ENCODE measurements at places on chromosomes 3 and 15.

GRCh38 chr3:190169243-190169642 is 48.5 kb upstream of the P3H2 start:
- DNase-seq, result no peak

GRCh38 chr3:89179355-89180001 is 72.1 kb downstream of the EPHA3 start:
- DNase-seq, result no peak

DNA sequence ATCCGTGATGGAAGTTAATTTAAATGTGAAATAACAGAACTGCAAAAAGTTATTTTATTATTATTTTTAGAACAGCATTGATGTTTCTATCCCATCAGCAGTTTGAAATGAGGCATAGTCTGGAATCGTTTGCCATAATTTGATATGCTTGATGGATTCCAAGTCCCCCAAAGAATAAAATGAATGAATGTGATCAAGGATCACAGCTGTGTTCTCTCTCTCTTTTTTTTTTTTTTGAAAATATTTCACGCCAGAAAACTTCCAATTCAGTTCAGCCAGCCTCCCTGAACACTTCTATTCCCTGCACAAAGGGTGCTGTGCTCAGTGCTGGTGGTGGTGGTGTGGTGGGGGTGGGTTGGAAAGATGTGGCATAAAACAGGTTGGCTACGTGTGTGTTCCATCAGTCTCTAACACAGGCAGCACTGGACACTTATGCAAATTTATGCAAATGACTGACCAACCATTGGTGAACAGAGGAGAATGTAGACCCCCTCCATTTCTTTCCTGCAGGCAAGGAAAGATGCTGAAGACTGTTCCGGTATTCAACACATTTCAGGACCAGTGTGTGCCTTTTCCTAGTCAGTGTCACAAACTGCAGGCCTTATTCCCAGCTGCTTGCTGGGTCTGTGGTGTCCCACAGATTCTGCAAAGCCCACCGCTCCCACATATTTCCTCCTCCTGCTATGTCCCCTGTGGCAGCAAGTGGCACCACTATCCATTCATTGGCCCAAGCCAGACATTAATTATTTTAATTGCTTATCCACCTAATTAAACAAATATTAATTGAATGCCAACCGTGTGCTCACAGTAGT is 10.6 kb downstream of the ARNT2 start:
- DNase-seq, result no peak

DNA sequence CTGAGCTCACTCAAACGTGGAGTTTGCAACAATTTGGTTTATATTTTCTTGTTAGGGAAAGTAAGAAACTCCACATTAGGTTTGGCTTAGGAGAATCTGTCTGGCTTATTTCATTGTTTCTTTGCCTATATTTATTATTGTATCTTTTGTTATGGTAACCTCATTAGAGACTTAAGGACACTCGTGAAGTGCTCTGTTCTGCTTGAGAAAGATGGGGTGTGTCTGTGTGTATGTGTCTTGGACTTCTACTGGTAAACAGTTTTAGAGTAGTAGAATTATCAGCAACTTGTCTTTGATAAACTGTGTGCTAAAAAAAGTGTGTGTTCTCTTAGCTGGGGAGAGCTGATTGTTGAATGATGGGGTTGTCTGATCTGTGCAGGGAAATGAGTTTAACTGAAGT is 306.5 kb downstream of the RBMS3 start:
- DNase-seq, result no peak

- DNase-seq, result peak; percentile 89
These were observed 35.9 kb downstream of the VGLL4 start for GRCh38 chr3:11607816-11608215.

GRCh38 chr15:99522288-99522687 is 43.5 kb upstream of the MEF2A start:
- DNase-seq, result no peak

- DNase-seq, result peak; percentile 19
These were observed 202.3 kb upstream of the PROK2 start for GRCh38 chr3:71987089-71987735.

DNA sequence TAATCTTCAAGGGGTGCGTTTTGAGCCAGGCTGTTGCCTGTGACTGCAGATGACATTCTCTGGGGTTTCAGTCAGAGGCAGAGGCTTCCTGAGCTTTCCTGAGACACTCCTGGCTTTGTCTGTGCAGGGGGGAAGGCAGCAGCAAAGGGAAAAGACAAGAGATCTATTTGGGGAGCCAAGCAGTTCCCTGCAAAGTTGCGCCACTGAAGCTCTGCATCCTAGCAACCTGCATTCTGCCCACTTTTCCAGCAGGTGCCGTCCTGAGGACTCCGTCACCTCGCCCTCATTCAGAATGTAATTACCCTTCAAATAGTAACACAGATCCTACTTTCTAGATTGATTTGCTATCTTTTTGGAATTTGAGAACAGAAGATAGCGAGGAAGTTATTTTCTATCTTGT is 1.9 kb upstream of the TMEM158 start:
- no peak for DNase-seq

DNA sequence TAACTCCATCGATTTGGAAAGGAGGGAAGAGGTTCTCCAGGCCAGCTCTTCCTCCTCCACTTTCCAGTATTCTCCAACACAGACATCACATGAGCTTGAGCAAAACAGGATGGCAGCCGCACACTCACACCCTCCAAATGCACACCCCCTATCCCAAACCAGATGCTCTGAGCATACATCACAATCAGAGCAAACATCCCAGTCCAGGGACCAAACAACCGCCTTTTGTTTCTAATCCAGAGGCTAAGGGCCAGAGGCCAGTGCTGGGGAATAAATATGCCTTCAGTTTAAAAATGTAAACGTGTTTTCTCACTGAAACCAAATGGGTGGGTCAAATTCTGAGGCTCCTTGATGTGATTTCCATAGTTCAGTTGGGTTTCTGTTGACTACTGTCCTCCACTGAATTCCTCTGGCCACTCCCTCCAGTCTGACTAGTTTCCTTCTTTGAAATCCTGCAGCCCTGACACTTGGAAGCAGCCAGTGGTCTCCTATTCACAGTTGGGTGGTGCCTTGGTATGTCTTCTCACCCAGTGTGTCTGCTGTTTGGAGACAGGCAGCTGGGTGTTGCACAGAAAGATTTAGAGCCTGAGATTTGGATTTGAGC is 19.2 kb upstream of the MFGE8 start:
- DNase-seq, result no peak

GRCh38 chr3:40211579-40211978 is 97.9 kb upstream of the EIF1B start:
- DNase-seq, result no peak

- peak; percentile 83 for DNase-seq
These were observed 1.2 kb upstream of the EDEM1 start for GRCh38 chr3:5186089-5186857.

- no peak for DNase-seq
These were observed 84.8 kb upstream of the WNT5A start for GRCh38 chr3:55571913-55572312.

GRCh38 chr3:125055913-125056745 is at the start of gene HEG1:
HEG1 (minus strand) TSS chr3:125055997; CDS start chr3:125055890, 107 bp downstream.
- peak; percentile 77 for DNase-seq

DNA sequence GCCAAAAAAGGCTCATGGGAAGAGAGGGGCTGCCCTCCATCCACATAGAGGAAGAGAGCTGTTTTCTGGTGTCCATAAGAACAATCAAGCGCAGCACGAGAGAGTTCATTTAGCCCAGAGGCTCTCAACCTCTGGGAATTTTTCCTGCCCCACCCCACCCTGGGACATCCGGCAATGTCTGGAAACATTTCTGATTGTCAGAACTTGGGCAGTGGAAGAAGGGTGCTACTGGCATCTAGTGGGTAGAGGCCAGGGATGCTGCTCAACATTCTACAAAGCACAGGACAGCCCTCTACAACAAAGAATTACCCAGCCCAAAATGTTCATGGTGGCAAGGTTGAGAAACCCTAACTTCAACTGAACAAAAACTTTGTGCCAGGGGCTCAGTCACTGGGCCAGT is 92.9 kb downstream of the RAB11A start:
- DNase-seq, result no peak

DNA sequence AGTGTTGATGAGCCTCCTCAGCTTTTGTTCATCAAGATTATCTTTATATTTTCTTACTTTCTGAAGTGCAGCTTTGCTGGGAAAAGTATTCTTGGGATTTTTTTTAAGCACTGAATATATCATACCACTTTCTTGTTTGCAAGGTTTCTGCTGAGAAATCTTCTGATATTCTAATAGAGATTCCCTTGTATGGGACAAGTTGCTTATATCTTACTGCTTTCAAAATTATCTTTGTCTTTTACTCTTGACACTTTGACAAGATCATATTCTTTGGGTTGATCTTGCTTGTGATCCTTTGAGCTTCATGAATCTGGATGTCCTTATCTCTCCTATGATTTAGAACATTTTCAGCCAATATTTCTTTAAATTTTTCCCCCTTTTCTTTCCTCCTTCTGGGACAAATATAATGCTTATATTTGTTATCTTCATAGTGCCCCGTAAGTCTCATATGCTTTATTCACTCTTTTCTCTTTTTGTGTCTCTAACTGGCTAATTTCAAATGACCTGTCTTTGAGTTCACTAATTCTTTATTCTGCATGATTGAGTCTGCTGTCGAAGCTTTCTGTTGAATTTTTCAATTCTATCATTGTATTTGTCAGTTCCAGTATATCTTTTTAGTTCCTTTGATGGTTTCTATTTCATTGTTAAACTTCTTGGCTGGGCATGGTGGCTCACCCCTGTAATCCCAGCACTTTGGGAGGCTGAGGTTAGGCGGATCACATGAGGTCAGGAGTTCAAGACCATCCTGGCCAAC is 211.4 kb upstream of the MANF start:
- no peak for DNase-seq

GRCh38 chr3:64884536-64884935 is 196.7 kb upstream of the ADAMTS9 start:
- DNase-seq, result no peak

GRCh38 chr3:45312836-45313493 is 75.4 kb upstream of the LARS2 start:
- DNase-seq, result no peak

DNA sequence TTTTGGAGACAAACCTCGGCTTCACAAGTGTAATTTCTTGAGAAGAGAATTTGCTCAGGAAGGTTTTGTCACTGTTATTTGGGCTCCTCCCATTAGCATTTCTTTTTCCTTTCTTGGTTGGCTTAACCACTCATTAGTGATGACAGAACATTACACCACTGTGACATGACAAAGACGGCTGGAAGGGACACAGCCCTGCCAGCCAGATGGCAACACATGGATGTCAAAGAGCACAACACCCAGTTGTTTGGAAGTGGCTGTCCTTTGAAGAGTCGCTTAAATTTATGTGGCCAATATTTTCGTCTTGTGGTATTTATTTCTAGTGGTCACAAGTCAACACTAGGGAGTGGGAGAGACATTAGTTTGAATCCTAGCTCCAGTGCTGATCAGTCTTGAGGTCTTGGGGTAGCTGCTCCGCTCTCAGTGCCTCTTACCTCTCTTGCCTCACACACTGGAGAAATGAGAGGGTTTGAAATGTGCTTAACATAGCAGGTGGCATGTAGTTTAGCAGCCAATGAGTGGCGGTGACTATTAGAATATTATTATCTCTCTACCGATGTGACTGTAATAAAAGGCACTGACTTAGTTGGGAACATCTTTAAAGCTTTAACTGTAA is 92.8 kb downstream of the FRMD4B start:
- DNase-seq, result no peak

GRCh38 chr3:155594526-155595187 is 150.2 kb downstream of the PLCH1 start:
- no peak for DNase-seq

DNA sequence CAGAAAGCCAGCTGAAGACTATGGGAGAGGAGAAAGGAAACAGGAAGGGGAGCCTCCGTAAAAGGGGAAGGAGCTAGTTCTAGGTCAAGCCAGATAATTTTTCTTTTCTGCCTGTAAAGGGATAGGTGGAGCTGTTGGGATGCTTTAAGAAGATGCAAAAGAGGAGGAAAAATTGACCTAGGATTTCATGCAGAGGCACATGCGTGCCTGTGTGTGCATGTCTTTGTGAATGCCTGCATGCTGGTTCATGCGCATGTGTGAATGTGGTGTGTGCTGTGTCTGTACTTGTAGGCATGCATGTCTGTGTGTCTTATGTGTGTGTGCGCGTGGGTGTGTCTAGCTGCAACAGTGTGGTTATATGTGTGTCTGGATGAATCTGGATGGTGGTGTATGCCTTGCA is 27.3 kb downstream of the CCDC33 start:
- no peak for DNase-seq

- no peak for DNase-seq
These were observed 1058.1 kb downstream of the NSUN3 start for GRCh38 chr3:95120921-95121320.

DNA sequence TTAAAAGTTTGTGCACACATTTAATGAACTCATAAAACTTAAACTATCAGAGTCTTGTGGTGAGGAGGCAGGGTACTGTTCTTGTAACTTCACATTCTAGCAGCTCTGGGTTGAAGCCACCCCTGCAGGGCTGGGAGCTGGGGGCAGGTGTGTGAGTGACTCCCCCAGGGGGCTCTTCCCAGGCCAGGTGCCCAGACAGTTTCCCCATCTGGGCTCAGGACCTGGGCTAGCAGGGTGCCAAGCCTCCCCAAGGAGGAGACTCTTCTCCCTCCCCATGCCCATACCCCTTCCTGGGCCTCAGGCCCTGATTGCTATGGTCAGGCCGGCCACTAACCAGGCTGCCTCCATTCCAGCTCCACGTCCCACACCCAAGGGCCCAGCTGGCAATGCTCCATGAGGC is 22.0 kb upstream of the CHCHD6 start:
- DNase-seq, result no peak

DNA sequence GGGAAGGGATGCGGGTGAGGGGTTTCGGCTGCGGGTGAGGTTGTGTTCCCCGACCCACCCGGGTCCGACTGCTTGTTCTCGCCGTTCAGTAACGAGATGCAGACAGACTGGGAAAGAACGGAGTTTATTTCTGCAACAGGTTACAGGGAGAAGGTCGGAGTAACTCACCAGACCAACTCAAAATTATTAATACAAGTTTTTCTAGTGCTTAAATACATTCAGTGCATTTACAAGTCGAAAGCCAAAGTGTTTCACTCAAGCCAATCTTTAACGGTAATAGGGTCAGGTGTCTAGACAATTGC is 492 bp upstream of the HIGD1A start:
- no peak for DNase-seq

- no peak for DNase-seq
These were observed 5.9 kb downstream of the EHD4 start for GRCh38 chr15:41966414-41966812.

DNA sequence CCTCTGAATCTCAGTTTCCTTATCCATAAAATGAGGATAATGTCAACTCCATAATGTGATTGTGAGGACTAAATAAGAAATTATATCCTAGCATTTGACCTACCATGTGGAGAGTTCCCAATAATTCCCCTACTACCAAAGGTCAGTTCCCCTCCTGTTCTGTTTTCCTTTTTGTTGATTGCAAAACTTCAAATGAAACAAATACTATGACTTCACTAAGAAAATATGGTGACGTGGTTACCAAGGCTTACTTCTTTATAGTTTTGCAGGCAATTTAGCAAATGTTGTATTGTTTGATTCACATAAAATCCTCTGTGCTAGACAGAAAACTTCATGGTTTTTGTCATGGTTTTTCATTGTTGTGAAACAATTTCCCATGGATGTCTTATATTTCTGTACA is 153.8 kb upstream of the RORA start:
- no peak for DNase-seq
